ENCODE measurements at places on chromosomes 16 and 17.

DNA sequence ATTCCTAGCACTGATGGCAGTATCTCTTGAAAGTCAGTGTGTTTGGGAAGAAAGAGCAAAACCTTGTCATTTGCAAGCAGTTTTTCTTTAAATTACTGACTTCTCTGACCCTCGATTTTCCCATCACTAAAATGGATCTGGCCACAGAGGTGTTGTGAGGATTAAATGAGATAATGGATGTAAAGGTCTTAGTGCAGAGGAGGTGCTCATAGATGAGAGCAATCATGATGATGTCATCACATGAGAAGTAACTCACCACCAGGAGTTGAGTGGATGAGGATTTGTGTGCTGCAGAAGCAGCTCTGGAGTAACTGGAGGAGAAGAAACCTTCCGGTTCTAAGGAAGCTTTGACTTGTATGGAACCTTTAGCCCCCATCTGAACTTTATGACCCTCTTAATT is 30.6 kb downstream of the PITPNM3 start:
- DNase-seq = no peak

GRCh38 chr17:79793924-79794304 is 3.0 kb downstream of the CBX8 start:
- no peak for DNase-seq

DNA sequence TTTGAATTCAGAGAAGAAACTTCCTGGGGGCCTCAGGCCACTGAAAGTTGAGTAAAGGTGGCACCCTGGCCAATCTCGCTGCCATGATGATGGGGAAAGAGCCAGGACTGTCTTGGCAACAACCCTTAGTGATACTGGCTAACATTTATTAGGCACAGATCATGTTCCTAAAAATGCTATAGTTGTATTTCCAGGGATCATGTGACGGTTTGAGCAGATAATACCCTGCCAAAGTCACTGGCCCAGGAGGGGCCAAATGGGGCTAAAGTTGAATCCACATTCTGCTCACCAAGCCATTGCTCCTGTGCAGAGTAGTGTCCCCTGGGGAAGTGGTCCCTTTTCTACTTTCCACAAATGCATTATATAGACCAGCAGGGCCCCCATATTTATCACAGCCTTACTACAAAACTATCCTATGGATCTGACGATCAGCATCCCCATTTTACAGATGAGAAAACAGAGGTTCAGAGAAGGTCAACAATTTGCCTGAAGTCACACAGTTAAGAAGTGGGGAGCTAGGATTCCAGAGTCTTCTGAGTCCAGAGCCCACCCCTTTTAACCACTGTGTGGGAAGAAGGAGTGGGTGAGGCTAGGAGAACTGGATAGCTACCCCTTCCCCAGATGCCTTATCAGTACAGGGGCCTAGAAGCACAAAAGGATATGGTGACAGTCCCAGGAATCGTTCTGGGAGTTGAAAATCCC is 300.0 kb upstream of the IRX3 start:
- no peak for DNase-seq

DNA sequence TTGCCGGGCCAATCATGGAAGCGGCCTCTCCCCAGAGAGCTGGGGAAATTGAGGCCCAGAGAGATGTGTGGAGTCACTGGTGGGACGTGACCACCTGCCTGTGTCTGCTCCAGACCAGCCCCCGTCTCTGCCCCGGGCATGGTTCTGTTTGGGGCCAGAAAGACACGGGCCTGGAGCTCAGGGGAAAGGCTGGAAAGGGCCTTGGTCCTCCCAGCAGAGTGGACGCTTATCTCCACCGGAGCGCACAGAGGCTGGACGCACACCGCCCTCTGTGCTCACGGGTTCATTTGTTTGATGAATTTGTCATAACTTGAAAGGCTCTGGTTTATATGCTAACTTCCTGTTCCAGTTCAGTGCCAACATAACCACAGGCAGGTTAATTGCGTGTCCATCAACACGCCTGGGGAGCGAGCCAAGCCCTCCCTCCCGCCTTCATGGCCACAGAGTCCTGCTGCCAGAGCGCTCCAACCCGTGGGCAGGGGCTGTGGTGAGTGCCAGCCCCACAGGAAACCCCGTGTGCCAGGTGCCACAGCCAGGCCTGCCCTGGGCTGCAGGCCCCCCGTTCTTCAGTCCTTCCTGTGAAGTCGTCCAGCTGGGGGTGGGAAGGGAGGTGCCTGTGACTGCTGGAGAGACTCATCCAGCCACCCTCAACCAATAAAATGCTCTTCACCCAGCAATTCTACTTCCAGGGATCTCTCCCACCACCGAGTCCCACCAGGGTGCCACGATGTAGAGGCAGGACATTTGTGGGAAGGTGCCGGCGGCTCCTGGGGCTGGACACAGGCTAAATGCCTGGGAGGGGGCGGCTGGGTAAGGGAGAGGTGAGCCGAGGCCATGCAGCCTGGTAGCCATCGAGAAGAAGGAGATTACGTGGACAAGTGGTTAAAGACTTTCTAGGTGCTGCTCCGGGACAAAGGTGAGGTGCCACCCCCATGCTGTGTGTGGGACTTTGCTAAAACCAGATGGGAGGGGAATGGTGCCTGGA is 29.4 kb upstream of the BAHCC1 start:
- peak; percentile 94 for DNase-seq

GRCh38 chr16:50271148-50272041 is 5.0 kb downstream of the ADCY7 start:
- DNase-seq = no peak

DNA sequence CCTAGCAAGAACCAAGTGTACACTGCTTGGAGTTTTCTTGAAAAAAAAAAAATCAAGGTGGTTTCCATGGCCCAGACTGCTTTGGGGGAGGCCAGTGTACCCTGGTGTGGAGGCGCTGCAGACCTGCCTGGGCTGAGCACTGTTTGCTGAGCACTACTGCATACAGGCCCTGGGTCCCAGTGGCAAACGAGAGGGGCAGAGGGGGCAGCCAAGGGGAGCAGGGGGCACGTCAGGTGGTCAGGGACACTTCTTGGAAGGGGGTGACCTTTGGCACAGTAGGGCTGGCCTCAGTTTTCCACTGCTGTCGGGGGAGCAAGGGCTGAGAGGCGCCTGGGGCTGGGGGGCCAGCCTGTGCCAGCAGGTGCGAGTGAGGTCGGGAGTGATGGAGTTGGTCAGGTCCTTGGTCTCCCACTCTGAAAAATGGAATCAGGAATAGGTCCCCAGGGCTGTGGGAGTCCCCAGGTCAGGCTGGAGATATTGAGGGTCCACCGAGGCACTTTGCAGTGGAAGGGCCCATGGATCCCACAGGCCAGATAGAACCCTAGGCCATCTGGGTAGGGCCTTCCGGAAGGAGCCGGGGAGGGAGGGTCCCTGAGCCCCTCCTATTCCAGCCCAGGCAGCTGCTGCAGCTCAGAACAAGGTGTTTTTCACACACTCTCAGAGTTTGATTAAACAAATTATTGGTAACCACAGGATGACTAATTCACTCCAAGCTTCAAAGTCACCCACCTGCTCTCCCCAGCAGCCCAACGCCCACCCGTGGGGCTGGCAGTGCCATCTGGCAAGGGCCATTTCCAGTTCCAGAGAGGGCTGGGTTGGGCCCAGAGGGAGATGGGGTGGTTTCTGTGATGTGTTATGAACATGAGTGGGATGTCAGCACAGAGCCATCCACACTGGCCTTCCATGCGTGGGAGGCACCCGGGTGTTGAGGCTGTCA is 3.5 kb downstream of the ZFPM1 start:
- DNase-seq = peak; percentile 7

DNA sequence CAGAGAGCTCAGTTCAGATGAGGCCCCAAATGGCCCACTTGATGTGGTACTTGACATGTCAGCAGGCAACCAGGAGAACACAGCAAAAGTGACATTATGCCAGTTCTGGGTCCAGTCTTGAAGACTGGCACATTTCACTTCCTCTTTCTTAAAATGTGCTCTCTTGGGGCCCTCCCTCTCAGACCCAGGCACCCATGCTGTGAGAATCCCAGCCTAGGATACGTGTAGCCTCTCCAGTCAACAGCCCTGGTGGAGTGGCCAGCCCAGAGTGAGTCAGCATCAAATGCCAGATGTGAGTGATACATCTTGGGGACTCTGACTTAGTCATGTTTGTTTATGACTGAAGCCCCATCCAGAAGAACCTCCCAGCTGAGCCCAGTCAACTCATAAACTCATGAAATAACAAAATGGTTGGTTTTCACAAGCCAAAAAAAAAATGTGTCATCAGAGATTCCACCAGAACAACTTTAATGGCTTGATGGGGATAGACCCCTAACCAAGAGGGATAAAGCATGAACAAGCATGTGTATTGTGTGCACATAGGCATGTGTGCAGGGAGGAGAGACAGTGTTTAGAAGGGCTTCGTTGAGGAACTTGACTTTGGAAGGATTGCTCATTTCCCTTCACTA is 82.5 kb upstream of the TNRC6C start:
- no peak for DNase-seq

GRCh38 chr17:57740235-57740528 is 4.9 kb downstream of the CCDC182 start:
- DNase-seq = no peak

GRCh38 chr17:7292729-7293128 is 1.7 kb downstream of the YBX2 start:
- DNase-seq = no peak

- no peak for DNase-seq
Observed at GRCh38 chr17:61784510-61784909, 78.8 kb downstream of the BRIP1 start.

Data from bronchial epithelial cell (primary cell).